Stimulated activated naive CD4-positive, alpha-beta T cell (primary cell): ENCODE measurements at places on chromosomes 4 and X.

- no peak for DNase-seq
Observed at GRCh38 chr4:107444-108429, 16.6 kb upstream of the ZNF718 start.

GRCh38 chr4:52545099-52546069 lies 113.7 kb downstream of the USP46 start:
- DNase-seq = peak; percentile 25

GRCh38 chrX:55522596-55523276 lies 33.1 kb upstream of the USP51 start:
- DNase-seq = no peak

DNA sequence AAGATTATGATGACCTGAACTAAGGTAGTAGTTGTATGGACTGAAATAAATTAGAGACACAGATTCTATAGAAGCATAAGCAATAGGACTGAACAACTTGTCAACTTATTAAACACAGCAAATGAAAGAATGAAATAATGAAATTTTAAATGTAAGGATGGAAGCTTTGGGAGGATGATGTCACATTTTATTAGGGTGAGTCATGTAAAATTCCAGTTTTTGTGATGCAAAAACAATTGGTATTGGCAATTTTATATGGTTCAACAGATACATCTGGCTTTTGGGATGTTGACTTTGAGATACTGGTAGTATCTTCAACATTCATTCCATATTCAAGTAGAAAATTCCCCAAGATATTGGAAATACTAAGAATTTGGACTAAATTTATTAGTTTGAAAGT lies 72.7 kb upstream of the IL15 start:
- no peak for DNase-seq
